ENCODE measurements at places on chromosomes 6 and 20.

DNA sequence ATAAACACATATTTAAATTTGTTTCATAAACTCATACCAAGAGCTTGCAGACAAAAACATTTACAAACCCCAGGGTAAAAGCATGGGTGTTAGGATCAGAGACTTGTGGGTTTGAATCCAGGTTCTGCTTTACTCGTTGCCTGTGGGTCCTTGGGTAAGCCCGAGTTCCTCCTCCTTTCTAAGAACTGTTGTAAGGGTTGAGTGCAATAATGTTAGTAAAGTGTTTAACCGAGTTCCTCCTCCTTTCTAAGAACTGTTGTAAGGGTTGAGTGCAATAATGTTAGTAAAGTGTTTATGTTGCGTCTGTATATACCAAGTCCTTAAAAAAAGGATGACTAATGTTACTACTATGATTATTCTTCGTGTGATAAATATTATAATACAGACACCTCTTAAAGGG, 18.7 kb downstream of the CCDC170 start:
- DNase-seq: no peak

DNA sequence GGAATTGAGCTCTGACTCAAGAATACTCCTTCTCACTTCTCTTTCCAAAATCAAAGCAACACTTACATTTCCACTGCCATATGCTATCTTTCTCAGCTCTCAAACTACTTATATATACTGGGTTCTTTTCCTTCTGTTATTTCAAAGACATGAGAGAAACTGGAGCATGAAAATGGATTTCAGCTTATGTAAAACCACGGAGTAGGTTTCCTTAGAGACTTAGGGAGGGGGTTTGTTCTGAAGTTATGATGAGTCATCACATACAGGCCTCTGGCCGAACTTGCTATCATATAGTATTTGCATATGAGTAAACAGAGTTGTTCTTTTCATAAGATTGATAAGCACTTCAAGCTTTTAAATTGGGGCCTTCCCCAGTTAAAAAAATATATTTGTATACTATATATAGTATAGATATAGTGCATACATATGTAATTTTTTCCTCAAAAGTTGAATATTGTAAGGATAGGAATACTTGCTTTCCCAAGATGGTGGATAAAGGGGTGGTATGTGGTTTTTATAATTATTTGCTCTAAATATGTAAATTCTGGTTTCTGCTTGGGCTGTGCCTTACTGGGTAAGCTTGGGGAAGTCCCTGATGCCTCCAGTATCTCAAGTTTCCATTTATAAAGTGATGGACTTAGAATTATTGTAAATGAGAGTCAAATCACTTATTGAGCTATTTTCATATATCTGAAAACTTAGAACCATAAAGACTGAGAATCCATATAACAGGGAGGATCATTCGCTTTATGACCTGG, 273.9 kb downstream of the RFPL4B start:
- DNase-seq: no peak

- no peak for DNase-seq
Observed at GRCh38 chr20:36305602-36306551, at the start of gene DLGAP4. TSS of gene DLGAP4 (plus strand) at chr20:36306339. CDS start at chr20:36431718, 125,379 bp downstream.

- DNase-seq: no peak
Observed at GRCh38 chr6:128036808-128037570, 136.1 kb upstream of the THEMIS start.

DNA sequence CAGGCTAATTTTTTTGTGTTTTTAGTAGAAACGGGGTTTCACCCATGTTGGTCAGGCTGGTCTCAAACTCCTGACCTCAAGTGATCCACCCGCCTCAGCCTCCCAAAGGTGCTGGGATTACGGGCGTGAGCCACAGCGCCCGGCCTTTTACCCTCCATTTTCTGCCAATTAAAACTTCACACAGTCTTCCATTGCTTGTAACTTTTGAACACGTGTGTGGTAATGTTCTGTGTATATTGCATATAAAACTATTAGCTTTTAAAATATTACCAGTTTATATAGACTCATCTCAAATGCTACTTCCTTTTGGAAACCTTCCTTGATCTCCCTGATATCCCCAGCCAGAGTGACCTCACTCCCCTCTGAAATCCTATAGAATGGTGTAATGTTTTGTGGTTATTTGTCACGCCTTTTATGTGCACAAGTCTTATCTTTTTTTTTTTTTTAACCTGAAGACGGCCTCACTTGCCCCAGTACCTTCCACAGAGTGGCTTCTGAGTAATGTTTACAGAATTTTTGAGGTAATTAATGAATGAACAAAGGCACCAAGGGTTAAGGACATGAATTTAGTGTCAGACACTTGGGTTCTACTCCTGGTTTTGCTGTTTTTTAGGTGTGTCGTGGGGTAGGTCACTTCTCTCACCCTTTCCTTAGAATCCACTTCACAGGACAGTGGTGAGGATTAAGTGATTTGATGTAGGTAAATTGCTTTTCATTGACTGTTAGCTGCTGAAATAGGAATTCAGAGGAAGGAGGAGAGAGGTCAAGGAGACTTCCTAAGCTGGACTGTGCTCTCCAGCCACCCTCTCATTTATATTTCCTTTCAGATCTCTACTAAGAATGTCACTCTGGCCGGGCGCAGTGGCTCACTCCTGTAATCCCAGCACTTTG, 11.2 kb upstream of the MMP24 start:
- DNase-seq: peak; percentile 74

DNA sequence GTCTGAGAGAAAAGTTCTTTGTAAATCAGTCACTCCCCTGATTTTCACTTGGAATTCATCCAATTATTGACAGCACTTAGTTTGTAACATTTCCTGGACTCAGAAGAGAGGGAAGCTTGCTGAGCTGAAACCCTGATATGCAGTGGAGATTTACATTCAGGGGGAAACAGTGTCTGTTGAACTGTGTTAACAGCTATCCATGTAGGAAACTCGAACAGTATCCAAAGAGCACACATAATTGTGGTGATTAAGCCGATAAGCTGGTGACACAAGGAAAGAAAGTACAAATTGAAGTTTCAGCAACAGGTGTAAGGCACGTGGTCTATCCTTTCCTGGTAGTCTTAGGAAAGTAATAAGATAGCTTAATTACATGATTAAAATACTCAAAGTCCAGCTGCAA, 78.1 kb upstream of the FLRT3 start:
- DNase-seq: no peak

GRCh38 chr6:144536079-144536478, 250.9 kb downstream of the UTRN start:
- DNase-seq: no peak

DNA sequence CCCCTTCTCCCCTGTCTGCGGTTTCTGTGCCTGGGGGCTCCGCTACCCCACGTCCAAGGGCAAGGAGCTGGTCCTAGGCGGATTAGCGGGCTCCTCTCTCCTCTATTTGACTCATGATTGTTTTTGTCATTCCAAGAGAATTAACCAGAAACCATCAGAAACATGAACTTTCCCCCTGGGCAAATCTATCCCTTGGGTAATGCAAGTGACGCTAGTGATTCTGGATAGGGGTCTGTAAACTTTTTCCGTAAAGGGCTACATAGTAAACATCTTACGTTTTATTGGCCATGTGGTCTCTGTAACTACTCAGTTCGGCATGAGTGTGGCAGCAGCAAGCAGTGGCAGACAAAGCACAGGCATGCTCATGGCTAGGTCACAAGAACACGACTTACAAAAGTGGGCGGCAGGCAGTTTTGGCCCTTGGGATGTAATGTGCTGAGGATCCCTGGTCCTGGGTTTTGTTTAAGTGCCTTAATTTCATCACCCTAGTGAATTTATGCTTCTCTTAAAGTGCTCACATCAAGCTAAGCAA, 654 bp downstream of the CST11 start:
- DNase-seq: no peak

DNA sequence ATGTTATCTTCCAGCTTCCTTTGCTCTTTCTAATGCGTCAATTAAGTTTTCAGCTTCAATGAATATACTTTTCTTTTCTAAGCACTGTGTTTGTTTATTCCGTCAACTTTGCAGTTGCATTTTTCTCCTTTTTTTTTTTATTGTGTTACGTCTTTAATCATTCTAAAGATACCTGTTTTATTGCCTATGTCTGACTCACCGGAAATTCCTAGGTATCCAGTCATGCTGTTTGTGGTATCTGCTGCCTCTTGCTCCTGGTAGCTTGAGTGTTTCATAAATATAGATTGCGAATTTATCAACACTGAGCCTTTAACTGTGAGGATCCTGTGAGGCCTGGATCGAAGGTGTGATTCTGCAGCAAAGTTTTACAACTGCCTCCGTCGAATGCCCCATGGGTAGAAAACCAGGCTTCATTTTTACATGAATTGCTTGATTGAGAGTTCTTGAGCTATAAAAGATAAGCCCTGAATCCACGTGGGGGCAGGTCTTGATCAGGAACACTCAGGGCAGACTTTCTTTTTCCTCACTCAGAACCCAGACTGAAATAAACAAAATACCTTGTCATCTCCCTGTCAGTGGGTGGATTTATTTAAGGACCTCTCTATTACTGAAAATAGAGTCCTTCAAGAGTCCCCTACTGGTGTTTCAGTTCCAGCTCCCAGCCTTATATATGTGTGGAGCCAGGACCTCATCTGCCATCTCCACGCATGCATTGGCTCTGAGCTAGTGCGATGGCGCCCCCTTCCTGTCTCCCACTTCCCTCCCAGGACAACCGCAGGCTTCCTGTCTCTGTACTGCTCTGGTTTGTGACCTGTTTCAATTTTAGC, 60.1 kb upstream of the LRRC1 start:
- DNase-seq: peak; percentile 86

GRCh38 chr6:137493218-137494038, 766 bp downstream of the OLIG3 start:
- no peak for DNase-seq

DNA sequence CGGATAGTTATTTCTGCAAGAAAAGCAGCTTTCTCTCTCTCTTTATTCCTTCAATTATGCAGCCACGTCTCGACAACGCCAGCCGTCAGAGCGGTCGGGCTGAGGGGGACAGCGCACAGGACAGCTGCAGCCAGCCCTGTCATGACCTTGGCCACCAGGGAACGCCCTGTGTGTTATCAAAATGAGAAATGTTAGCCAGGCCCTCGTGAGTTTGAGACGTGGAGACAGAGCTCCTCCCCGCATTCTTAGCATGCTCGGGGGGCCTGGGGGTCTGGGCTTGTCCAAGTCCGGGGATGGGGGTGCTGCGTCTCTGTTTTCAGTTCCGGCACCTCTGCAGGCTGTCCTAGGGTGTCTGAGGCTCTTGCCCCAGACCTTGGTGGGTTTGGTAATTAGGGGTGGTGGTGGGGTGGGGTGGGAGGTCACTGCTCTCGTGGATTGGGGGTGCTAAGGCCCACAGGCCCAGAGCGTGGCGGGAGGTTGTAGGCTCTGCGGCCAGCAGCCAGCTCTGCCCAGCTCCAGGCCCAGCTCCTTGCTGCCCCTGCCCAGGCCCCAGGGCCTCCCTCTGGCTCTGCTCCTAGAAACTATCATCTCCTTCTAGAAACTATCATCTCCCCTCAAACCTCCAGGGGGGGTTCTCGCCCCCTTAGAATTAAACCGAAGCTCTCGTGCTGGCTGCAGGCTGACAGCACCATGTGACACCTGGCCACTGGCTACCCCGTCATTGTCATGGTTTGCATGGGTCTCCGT, 54.3 kb upstream of the GATA5 start:
- no peak for DNase-seq

DNA sequence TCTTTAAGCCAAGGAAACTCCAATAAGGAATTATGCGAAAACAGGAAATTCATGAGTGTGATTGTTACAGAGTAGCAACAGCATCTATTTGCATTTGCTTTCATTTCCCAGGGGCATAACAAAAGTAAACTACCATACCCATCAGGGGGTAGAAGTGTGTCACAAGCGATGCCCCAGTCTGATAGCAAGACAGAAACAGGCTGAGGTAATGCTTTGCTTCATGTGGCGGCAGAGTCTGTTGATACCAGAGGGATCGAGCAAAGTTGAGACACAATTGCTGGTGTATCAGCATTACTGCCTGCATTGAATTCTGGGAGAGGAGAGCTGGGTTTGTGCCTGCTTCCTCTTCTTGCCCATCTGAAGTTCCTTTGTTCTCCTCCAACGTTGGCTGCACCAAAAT, 51.2 kb upstream of the LYRM2 start:
- no peak for DNase-seq

DNA sequence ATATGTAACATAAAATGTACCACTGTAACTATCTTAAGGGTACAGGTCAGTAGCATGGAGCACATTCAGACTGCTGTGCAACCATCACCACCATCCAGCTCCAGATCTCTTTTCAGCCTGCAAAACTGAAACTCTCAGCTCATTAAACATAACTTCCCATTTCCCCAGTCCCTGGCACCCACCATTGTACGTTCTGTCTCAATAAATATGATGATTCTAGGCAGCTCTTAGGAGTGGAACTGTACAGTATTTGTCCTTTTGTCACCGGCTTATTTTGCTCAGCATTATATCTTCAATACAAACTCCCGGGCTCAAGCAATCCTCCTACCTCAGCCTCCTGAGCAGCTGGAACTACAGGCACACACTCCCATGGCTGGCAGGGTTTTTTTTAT, 1.5 kb downstream of the ZC3H12D start:
- no peak for DNase-seq

DNA sequence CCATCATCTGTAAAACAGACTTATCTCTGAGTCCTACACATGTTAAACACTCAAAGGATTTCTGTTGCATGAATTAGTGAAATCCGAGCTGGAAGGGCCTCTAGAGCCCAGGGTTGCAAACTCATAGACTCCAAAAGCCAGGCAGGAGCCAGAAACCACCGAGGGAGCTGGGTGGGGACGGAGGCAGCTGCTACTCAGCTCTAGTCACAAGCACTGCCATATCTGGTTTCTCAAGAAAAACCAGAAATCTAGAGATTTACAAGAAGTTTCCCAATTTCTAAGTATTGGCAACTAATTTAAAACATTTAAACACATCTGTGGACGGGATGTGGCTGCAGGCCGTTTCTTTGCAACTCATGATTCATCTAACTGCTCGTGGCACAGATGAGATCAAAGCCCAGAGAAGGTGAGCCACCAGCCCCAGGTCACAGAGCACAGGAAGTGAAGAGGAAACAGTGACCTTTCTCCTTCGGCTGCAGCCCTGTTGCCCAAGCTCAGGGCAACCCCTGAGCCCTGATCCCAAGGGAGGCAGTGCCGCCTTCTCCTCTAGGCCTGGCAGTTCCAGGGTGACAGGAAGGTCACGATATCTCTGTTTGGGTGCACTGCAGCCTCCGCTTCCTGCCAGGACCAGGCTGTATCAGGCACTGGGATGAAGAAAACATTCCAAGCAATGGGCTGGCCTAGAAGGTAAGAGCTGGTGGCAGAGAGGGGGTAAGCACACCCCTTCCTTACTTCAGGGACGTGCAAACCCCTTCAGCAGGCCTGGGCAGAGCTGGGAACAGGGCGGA, 26.4 kb upstream of the PTGIS start:
- DNase-seq: no peak

All from kidney glomerular epithelial cell (primary cell).